ENCODE measurements at places on chromosomes 2 and 18.

DNA sequence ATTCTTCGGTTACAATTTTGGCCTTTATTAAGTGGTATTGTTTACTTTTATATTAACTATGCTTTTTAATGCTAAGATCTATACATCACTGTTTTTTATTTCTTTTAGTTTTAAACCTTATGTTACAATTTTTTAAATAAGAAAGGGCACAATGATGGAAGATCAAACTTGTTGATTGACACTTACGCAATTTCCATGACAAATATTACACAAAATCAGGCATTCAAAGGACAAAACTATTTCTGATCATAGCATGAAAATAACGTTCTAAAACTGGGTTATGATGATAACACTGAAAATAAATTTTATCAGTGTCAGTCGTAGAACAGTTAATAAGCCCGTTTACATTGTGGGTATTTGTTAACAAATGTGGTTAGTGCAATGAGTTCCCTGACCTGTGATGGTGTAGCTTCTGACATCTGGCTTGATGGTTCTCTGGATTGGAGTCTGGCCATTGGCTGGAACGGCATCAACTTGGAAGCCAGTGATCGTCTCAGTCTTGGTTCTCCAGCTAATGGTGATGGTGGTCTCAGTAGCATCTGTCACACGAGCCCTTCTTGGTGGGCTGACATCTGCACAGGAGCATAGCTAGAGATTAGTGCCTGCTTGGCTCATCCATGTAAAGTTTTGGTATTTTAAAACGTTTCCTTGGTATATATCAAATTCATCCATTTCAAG lies 59.6 kb downstream of the FN1 start:
- no peak for DNase-seq

DNA sequence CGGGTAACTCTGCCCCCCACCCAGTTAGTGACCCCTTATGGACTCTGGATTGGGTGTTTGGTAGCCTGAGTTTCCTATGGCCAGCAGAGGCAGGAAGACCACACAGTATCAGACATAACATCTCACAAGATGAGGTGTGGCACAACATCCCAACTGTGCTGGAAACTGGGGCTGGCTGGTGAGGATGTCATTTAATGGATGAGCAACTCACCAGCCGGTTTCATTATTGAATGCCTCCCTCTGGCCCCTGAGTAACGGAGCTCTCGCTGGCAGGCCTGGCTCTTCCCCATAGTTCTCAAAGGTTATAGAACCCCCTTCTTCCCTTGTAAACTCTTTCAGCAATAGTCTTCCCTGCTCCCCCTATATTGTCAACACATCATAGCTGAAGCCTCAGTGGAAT lies 195.0 kb downstream of the BCL11A start:
- no peak for DNase-seq

- no peak for DNase-seq
Observed at GRCh38 chr2:26471289-26471688, 6.6 kb downstream of the OTOF start.

DNA sequence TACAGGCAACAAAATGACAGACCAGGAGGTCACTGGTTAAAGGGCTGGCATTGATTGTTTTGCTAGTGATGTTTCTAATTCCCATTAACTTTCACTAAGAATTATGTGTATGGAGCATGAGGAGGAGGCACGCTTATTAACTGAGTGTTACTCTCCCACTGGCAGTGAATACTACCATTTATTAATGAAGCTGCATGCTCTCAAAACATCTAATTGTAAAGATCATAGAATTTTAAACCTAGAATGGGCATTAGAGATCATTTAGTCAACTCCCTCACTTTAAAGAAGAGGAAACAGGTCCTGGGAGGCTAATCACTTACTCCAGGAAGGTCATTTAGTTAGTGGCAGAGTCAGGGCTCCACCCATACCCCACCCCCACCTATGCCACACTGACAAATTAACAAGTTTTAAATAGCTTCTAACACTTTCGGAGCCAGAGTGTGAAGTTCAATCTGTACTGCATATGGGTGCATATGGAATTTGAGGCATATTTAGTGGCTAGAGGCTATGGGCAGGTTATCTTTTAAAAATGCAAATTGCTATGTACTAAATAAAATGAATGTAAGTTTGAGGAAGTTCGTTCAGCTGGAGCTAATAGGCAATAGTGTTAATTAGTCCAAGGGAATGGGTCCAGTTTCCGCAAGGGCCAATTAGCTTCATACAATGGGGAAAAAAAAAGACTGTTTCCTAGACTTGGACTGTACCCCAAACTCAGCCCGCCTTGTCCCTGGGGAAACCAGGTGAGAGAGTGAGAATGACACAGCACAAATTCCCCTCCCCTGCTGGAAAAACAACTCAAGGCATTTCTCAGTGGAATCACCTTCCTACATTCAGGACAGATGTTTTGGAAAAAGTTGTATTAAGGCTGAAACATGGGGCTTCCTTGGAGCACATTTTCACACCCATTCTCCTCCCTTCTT lies 178.8 kb downstream of the ICOS start:
- DNase-seq, result no peak

- DNase-seq, result no peak
Observed at GRCh38 chr2:12131975-12132374, 385.5 kb downstream of the LPIN1 start.

- no peak for DNase-seq
Observed at GRCh38 chr2:224085246-224085645, 46.2 kb upstream of the SERPINE2 start.

GRCh38 chr2:109238580-109238979 lies 109.6 kb downstream of the SH3RF3 start:
- DNase-seq, result peak; percentile 99

DNA sequence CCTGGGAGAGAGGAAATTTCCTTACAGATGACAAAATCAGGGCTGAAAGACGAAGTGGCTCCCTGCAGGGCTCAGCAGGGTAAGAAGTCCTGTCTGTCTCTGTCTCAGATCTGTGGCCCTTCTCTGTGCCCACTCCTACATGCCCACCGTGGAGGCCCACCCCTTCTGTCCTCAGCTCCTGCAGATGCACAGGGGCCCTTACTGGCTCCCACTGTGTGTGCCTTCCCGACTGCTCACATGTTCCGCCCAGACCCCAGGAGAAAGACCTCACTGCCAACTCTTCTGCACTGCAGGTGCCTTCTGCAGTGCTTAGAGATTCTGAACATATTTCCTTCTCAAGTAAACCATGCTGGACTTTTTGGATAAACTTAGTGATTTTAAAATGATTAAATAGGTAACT lies 1.9 kb upstream of the KCNS3 start:
- no peak for DNase-seq

- no peak for DNase-seq
Observed at GRCh38 chr18:24669015-24669414, 208.6 kb downstream of the HRH4 start.

DNA sequence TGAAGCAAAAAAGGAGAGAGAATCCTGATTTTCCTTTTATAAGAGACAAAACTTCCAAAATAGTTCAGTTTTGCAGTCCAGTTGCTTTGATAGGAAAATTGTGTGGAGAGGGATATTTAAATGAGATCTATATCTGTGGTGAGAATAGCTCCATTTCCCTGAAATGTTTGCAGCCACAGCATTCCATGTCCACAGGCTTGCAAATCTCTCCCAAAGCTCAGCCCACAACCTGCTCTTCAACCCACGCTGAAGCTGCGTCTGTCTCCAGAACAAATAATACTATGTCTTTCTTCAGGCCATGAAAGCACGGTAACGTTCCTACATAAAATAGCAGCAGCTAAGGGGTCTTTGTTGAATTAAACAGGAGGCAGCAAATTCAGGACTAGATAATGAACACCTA lies 31.8 kb downstream of the TMEM17 start:
- DNase-seq, result no peak

DNA sequence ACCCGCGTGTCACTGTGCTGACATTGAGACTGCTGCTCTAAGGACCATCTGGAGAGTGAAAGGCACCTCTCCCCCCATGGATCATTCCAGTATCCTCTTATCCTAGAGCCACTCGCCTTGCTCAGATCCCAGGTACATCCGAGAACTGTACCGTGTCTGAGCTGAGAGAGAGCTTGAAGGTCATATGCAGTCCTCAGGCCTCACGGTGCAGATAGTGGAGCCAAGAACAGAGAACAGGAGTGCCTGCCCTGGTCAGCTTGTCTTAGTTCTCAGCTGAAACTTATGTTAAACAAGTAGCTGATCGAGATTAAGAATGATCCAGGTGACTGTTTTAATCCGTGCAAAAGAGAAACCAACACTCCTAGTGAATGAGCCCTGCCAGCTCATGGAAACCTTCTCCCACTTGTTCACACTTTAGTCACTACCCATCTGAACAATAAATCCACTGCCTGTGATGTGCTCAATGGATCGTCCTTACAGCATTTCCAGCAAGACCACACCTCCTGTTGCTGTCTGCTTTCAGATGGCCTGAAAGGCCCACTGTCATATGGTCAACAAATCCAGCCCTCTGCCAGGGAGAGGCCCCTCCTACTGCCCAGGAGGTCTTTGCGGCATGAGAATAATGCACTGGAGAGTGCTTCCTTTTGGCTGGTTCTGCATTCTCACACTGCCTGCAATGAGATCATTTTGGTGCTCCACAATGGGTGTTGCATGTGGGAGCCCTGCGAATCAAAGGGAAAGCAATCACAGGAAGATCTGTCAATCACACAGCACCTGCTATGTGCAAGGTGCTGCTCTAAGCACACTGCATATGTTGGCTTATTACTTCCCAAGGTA lies 43.7 kb upstream of the APCDD1 start:
- DNase-seq, result no peak

GRCh38 chr2:166044853-166045483 lies 82.9 kb downstream of the SCN1A start:
- DNase-seq, result no peak

DNA sequence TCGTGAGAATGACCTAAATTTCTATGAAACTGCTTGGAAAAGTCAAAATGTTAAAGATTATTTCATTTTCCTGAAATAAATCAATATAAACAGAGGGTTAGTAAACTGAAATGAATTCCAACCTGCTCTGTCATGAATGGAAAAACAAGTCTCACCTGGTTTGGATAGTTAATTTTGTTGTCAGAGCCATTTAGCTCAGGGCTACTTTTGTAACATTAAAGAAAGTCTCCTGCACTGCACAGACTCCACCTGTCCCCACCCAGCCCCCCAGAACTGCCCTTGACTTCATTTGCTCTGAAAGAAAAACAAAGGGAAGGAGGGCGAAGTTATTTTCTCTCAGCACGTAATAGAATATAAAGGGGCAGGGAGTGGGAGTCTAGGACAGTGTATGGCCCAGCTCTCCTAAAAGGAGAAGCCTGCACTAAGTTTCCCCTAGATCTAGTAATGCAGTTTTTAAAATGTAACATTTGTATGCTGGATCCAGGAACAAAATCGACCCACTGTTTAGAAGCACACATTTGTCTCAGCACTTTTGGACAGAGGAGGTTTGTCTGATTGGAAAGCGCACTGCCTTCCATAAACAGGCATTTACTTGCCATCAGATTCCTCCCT lies 54.2 kb upstream of the ACSL3 start:
- no peak for DNase-seq

- peak; percentile 4 for DNase-seq
Observed at GRCh38 chr2:122451040-122451439, 695.6 kb downstream of the TSN start.

DNA sequence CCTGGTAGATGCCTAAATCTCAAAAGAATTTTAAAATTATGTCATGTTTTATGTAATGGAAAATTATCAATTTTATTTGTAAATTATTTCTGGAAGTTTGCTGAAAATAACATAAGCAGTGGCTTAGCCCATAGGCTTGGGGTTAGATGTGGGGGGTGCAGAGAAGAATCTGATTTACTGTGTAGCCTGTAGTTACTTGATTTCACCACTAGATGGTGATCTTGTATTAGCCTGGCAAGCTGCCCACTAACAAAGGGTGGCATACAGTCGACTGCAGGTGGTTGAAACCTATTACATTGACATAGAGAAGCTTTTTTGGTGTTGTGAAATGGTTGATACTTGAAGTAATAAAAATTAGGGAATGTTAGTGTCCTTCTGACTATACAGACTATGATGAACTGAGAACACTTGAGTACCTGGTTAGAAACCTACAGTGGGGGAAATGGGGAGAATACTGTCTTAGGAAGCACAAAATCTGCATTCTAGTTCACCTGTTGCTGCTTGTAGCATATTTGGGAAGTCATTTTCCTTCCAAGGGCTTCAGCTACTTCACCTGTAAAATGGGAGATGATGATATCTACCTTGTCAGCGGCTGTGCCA lies 191.0 kb upstream of the LHCGR start:
- peak; percentile 50 for DNase-seq

GRCh38 chr18:14959550-14959949 lies 211.6 kb downstream of the ANKRD30B start:
- no peak for DNase-seq

DNA sequence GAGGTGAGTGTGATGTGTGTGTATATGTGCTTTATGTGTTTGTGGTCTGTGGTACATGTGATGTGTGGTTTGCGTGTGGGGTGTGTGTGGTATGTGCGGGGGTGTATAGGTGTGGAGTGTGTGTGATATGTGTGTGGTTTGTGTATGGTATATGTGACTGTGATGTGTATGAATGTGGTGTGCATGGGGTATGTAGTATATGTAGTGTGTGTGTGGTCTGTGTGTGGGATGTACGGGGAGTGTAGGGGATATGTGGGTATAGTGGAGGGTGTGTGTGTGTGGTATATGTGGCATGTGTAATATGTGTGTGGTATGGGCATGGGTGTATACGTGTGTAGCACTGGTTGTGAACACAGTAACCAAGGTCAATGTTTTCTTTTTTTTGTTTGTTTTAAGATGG lies 87.4 kb downstream of the ZNF385B start:
- no peak for DNase-seq

- DNase-seq, result peak; percentile 90
Observed at GRCh38 chr18:32048507-32049091, 30.0 kb downstream of the RNF125 start.

- DNase-seq, result no peak
Observed at GRCh38 chr18:76518123-76518859, 23.2 kb upstream of the ZNF516 start.

- DNase-seq, result no peak
Observed at GRCh38 chr2:208982831-208983230, 441.0 kb upstream of the MAP2 start.

DNA sequence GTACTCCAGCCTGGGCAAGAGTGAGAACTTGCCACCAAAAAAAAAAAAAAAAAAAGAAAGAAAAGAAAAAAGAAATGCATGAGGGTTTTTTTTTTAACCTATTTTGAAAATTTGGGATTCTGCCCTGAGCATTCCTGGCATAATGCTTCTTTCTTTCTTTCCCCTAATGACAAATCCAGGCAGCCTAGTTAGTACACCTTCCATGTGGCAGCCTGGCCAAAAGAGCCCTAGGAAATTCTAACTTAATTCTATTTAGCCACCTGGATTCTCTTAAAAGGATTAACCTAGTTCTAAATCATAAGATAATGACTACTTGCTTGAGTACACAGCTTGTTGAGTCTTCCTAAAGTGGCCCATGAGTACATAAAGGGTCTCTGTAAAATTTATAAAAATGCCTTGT lies 160.1 kb downstream of the THADA start:
- no peak for DNase-seq

Measured in HL-60 (cell line).